ENCODE measurements at places on chromosomes 3 and 15.
A peak's percentile ranks its signal among the peaks of the same experiment; 100 is the strongest.

GRCh38 chr3:97958396-97958795, 13.8 kb downstream of the RIOX2 start:
- no peak for DNase-seq

GRCh38 chr3:176755552-176755951, 441.7 kb downstream of the TBL1XR1 start:
- DNase-seq = no peak

DNA sequence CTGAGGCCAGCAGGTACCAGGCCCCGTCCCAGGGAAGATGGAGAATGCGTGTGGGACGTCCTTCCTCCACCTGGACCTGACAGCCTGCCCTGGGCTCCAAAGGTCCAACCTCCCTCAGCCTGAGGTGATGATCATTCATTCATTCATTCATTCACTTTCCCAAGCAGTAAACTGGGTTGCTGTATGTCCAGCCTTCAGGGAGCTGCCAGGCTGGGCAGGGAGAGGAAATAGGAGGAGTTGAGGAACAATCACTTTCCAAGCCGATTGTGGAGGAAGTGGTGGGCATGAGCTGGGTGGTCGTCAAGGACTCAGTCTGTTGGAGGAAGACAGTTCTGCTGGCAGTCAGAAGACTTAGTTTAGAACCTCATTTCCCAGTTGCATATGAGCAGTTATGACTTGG, 10.2 kb upstream of the CCDC33 start:
- no peak for DNase-seq

GRCh38 chr3:124293584-124293983, 301.7 kb upstream of the ROPN1 start:
- no peak for DNase-seq

DNA sequence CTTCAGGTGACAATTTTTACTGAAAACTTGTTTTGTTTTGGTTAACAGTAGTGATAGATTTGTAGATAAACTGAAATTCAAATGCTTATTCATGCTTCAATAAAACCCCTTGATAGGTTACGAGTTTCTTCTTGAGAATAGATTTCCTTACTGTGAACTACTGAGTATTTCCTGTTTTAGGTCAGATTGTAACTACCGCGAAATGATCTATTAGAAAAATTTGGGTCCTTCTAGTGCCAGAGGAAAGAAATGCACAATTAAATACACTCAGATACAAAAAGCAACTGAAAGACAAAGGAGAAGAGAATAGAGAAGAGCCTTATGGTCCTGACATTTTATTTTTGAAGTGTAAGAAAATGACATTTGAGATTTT, 251.7 kb upstream of the TBL1XR1 start:
- no peak for DNase-seq

- no peak for DNase-seq
These were observed 6.2 kb upstream of the MEIS2 start for GRCh38 chr15:37106490-37107001.

GRCh38 chr15:68464448-68465090, 32.6 kb upstream of the ITGA11 start:
- DNase-seq = no peak

GRCh38 chr15:28984421-28985315, 98.9 kb downstream of the APBA2 start:
- no peak for DNase-seq

- peak; percentile 64 for DNase-seq
These were observed 697 bp upstream of the TRIM69 start for GRCh38 chr15:44735482-44736180.

Data from activated naive CD4-positive, alpha-beta T cell treated with Interleukin-2 at 50 U/mL for 16 hours (primary cell).